ENCODE measurements at places on chromosomes 3 and 15.

GRCh38 chr3:83953417-83954089 is 1005.2 kb upstream of the CADM2 start:
- no peak for DNase-seq

GRCh38 chr3:49165771-49166751 is at the start of gene CCDC71:
Gene CCDC71, minus strand, starts transcription at chr3:49166331. Its CDS starts 2,123 bp downstream, at chr3:49164208.
- DNase-seq, result peak; percentile 84

- no peak for DNase-seq
Observed at GRCh38 chr15:55518641-55519040, 10.6 kb upstream of the DNAAF4 start.

- DNase-seq, result no peak
Observed at GRCh38 chr3:59406943-59407342, 357.1 kb upstream of the CFAP20DC start.

- DNase-seq, result no peak
Observed at GRCh38 chr3:71791634-71792033, 6.7 kb upstream of the PROK2 start.

DNA sequence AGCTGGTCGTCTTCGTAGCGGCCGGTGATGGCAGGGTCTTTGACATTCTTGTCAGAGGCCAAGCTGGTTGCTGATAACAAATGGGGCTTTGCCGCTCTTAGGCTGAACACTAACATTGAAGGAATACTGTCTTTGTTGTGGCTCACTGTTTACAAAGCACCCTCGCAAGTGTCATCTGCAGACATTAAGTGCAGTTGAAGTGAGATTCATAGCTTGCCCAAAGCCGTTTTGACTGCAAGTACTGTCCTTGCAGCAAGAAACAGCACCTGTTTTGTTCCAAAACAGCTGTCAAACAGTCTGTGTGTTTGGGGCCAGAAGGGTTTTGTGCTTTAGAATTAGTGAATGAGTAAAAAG is 568 bp downstream of the SENP2 start:
- no peak for DNase-seq

DNA sequence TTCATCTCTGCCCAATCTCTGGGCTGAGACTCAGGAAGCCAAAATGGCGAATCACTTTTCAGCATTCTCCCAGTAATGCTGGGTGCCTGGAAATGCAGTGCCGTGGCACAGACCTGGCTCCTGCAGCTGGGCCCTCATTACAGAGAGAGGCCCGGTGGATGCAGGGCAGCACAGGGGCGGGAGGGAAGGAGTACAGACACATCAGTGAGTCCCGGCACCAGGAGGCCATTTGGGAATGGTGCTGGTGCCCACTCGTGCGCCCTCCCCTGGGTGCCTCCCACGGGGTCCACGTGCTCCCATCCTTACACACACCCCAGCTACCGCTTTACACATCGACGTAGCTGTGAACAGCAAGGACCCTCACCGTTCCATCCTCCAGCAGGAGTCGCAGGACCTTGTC is 13.2 kb downstream of the MYO5C start:
- DNase-seq, result no peak

- DNase-seq, result no peak
Observed at GRCh38 chr3:120245386-120245785, 39.6 kb downstream of the GPR156 start.

DNA sequence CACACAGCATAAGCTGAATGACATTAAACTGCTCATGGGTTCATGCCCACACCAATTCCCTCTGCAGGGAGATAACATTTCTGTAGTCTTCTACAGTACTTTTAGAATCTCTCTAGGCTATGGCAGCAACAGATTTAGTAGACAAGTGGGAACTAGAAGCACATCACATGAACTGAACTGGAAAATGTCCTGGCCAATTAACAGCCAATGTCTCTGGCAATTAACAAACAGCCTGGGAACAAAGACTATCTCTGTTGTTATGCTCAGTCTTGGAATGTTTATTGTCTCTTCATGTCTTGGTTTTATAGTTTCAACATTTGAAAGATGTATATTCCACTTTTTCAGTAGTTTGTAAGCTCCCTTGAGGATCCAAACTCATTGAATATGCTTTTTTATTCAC is 523.2 kb upstream of the NAALADL2 start:
- no peak for DNase-seq

DNA sequence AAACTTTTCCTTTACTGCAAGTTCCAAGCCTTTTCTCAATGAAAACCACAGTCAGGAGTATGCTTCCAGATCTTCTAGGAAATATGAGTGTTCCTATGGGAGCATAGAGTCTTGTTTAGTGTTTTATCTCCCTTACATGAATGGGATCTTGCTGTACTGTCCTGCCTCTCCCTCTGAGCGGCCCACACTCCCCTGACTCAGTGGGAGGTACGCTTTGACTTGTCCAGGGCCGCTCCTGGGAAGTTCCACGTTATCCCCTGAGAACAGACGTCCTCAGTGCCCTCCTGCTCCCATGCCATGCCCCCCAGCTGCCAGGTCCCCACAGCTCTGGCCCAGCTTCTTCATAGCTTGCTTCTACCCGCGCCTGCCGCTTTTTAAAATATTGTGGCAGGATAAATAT is 28.9 kb upstream of the VPS33B start:
- no peak for DNase-seq

DNA sequence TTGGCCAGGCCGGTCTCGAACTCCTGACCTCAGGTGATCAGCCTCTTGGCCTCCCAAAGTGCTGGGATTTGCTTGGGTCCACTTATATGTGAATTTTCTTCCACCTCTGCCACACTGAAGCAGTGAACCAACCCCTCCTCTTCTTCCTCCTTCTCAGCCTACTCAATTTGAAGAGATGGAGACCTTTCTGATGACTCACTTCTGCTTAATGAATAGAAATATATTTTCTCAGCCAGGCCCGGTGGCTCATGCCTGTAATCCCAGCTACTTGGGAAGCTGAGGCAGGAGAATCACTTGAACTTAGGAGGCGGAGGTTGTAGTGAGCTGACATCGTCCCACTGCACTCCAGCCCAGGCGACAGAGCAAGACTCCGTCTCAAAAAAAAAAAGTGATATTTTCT is 46.8 kb upstream of the GATM start:
- DNase-seq, result no peak

- no peak for DNase-seq
Observed at GRCh38 chr3:192237992-192238608, 489.2 kb downstream of the FGF12 start.

DNA sequence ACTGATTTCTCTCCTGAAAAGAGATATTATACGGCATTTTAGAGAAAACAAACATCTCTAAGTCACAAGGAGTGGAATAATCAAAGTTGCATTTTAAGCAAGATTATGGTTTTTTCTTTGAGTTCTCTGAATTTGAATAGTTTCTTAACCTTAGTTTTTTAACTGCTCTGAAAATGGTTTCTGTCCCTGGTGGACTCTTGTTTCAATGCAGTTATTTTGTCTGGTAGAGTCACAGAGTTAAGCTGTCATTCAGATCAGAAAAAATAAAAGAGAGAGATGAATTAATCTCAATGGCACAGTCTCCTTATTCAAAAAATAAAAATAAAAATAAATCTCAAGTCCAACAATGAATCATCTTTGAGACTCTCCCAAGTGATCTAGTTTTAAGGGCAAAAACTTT is 19.0 kb downstream of the AGTR1 start:
- DNase-seq, result no peak

DNA sequence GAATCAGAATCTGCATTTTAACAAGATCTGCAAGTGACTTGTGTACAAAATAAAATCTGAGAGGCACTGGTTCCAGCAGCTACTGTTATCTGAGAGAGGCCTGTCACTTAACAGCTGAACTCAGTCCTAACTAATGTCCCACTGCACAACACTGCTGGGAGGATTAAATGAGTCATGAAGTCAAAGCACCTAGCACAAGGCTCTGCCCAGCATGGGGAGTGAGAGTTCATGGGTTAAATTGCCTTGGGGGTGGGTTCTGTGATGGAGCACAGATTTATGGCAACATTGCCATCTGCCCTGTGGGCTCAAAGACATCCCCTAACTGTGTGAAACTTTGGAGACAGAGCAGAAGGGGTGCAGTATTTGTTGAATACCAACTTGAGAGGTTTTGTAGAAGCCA is 250.9 kb downstream of the PLCL2 start:
- no peak for DNase-seq

DNA sequence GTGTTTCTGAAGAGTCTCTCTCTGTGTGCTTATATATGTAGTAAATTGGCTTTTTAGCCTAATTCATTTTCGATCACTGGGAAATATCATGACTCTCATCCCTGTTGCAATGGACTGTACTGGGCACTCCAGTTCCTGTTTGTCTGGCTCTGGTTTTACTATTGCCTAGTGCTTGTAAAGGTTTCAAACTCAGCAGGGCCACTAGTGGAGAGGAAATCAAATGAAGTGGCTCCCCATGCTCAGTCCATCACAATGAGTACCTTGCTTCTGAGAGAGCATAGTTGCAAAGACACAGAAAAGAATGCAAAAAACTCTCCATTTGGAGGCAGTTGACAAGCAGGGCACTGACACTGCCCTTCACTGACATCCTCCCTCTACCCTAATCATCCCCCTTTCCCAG is 167.8 kb downstream of the TAFA4 start:
- DNase-seq, result no peak

DNA sequence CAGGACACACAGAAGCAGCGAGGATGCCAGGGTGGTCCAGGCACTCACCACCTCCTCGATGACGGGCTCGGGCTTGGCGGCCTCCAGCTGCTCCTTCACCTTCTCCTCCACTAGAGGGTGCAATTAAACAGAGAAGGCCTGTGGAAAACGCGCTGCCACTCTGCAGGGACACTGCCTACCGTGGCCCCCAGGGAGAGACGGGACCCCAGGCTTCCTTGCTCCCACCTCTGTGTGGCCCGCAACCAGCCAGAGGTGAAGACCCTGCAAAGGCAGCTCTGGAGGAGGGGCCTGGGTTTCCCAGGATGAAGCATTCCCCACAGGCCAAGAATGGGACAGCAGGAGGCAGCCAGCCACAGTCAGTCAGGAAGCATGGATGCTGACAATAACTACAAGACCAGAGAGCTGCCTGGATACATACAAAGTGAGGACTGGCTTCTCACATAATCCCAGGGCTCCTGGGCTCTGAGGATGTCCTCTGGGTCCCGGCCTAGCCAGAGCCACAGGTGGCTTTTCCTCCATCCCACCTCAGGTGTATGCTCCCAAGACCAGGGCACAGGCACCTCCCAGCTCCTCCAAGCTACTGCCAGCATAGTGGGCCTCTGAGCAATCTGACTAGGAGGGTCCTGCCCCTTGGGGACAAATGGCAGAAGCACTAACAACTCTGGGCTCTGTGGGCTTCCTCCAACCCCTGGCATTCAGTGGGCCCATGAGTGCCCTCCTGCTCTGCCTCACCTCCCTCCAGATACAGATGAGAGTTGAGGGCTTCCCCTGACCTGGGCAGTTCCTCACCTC is 46.2 kb downstream of the PTH1R start:
- DNase-seq, result peak; percentile 66

DNA sequence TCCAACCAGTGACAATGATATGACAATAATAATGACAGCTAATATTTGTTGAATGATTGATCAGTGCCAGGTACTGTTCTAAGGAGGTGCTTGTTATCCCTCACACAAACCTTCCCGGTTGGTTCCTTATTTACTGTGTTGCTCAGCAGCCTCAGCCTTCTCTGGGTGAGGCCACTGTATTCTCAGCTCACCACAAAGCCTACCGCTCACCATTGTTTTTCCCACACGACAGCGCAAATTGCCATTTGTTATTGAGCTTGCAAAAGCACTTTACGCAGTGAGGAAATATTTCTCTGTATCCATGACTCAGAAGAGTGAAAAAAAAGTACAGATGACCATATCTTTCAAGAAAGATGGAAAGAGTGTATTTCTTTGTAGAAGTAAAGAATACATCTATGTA is 49.5 kb upstream of the PDZRN3 start:
- no peak for DNase-seq

- no peak for DNase-seq
Observed at GRCh38 chr3:111650378-111651275, 55.5 kb upstream of the ZBED2 start.

- no peak for DNase-seq
Observed at GRCh38 chr15:66278056-66278455, 15.3 kb upstream of the DIS3L start.

- no peak for DNase-seq
Observed at GRCh38 chr3:156664831-156665178, 9.6 kb upstream of the TIPARP start.

DNA sequence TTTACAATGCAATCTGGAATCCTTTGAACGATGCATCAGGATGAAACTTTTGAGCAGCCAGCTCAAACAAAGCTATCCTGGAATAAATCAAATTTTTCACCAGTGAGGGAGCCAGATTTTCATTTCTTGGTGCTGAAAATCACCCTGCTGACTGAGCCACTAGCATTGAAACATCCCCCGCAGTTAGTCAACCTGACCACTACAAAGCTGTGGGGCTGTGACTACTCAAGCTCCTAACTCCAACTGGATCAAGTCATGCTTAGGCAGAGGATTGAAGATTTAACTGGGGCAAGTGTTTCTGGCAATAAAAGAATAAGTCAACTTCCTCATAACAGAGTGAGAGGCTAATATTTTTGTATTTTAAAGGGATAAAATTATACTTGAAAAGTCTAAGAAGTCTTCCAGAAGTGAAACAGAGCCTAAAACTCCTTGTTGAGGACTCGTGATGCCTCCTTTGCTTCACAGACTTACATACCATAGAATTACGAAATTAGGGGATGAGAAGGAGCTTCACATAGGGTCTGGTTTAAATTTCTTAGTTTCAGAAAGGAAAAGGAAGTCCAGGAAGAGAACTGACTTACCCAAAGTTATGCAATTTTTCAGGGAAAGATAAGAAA is 177.8 kb downstream of the SERPINI1 start:
- no peak for DNase-seq

DNA sequence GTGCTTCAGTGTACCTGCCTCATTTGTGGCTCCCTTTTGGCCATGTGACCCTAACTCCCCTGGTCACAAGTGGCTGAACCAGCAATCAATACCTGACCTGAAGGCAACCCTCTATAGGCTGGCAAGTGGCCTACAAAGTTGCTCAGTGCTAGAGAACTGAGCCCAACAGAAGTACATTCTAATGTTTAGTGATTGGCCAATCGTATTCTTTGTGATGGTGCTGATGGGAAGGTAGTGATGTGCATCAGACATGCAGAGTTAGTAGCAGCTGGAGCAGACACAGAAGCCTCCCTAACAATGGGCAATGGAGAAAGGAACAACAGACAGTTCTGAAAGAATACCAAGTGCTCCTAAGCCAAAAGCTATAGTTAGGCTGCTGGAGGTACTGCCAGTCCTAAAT is 10.4 kb upstream of the ATOSA start:
- DNase-seq, result no peak

GRCh38 chr15:77622209-77622933 is 10.3 kb downstream of the LINGO1 start:
- DNase-seq, result no peak

DNA sequence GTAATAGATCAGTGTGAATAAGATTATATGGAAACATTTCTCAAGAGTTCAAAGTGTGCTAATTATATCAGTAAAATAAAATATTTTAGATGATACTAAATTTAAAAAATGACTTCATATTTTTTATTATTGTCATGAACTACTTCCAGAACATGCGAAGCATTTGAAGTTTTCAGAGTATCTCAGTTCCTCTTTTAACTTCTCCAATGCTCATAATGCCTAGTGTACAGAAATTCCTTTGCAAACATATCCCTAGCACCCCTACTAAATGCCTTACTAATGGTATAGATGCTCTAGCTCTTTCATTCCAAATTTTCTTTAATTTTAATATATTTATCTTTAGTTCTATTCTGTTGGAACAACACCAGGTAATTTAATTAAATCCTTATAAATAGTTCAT is 580.4 kb downstream of the CADM2 start:
- DNase-seq, result no peak
